ENCODE measurements at places on chromosomes 6 and 20.

GRCh38 chr6:19851241-19852089, 14.3 kb downstream of the ID4 start:
- no peak for DNase-seq

DNA sequence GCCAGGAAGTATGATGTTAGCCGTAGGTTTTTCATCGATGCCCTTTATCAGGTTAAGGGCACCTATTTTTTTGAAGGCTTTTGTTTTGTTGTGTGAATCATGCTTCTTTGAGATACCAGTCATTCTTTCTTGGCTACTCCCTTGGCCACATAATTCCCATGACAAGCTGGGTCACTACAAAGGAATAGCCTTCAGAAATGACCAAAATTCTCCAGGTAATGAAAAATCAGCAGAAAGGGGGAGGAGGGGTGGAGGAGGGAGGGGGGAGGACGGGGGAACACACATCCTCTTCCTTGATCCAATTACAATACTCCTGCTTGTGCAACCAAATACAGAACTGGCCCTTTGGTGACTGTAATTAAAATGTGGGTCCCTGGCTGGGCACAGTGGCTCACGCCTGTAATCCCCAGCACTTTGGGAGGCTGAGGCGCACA, 21.7 kb upstream of the TGM2 start:
- no peak for DNase-seq

DNA sequence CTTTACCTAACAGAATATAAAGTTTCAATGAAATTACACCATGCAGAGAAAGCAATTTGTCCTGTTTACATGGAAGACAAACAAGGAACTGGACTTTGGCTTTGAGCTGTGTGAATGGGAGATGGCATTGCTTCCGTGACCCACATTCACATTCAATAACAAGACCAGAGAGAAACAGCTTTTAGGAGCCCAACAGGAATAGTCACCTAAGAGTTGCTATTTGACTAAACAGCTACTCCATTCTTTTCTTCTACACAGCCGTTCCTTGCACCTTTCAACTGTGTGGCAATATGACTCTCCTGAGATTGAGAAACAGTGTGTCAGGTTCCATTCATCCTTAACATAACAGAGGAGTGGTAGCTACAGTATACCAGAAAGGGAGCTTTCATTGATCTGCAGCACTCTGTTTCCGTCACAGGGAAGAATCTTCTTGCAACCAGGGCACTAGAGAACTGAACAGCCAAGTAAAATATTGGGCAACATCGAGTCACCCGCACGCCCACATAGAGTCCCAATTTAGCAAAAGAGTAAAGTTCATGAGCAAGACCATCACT, 355.1 kb downstream of the HAO1 start:
- DNase-seq = no peak

DNA sequence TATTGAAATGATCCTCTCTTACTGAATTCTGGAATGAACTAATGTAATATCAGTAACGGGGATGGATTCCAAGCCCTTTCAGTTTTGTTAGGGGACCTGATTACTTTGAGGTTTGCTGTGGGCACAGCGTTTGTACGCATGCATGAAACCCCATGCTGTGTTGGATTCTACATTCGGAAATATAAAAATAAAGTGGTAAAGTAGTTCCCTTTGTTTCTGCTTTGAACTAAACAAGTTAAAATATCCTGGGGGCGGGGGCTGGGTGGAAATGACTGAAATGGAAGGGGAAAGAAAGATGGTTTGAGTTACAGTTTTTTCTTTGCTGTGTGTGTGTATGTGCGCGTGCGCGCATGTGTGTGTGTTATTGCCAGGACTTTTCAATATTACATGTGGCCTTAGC, 196.5 kb upstream of the OPRM1 start:
- no peak for DNase-seq

DNA sequence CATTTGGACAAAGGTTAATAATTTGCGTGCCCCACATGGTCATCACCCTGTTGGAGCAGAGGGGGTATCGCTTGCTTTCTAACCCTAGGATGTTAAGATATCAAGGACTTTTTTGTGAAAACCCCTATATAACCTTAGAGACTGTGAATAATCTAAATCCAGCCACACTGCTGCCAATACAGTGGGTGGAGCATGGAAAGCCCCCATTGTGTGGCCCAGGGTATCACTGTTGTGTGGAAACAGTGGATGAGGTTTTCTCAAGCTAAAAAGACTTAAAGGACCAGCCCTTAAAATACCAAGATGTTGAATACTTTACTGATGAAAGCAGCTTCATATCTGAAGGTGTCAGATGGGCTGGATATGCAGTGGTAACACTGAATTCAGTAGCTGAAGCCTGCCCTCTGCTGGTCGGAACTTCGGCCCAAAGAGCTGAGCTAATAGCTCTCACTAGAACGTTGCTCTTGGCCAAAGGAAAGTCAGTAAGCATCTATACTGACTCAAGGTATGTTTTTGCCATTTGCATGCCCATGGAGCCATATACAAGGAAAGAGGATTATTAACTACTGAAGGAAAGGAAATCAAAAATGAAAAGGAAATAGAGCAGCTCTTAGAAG, 695.2 kb downstream of the PHF3 start:
- DNase-seq = no peak

DNA sequence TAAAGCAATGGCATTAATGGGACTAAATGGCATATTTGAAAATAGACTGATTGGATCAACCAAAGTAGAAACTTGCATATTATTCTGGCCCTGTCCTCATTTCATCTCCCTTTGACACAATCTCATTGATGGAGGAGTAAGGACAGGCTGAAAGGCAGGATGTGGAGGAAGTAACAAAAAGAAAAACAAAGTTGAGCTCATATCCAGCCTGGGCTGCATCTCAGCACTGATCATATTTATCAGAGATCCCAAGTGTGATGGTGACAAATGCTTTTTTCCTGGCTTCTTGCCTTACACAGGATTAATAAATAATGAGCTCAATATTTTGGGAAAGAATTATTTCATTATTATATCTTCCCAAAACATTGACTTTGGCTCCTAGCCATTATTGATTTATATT, 622.7 kb downstream of the CD109 start:
- DNase-seq = no peak

- no peak for DNase-seq
Measured at GRCh38 chr6:37005061-37005810, at the start of gene FGD2. Gene FGD2 (plus strand): TSS chr6:37005655. CDS start chr6:37005818, 163 bp downstream.

- no peak for DNase-seq
Measured at GRCh38 chr6:31547727-31548543, 527 bp downstream of the NFKBIL1 start.

DNA sequence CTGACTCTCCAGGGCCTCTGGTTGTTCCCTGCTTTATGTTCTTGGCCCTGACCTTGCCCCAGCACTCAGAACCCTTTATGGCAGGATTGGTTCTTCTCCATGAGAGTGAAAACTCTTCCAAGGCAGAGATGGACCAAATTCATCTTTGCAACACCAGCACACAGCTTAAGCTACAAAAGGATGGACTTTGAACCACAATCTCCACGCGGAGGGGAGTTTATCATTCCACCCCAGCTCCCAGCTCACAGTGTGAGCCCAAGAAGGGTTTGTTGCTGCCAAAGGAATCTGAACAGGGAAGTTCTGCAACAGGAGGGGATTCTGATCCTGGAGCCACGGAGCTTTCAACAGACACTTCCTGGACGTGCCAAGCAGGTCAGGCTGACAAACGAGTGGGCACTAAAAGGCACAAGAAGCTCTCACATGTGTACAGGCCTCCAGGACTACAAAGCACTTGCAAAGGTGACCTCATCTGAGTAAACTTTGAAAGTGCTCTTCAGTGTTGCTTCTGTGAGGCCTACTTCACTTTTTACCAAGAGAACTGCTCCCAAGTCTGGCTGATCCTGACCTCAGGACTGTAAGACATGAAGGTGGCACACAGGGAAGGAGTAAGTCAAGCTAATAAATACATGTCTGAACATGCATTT, 8.9 kb downstream of the FITM2 start:
- no peak for DNase-seq

DNA sequence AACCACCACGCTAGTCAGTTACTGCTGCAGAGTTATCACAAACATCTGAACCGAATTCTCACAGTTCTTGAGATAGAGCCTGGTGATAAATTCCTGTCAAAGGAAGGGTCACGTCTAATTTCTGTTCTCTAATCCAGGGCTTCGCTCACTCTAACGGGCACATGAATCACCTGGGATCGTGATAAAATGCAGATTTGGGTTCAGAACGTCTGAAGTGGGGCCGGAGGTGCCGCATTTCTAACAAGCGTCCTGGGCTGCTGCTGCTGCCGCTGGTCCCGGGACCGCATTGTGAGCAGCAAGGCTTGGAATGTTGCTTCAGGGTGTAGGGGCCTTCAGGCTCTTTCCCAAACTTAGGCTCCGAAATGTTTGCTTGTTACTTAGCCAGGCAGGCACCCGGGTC, 264.1 kb downstream of the CDC5L start:
- no peak for DNase-seq

GRCh38 chr6:389622-390021, 1.9 kb upstream of the IRF4 start:
- no peak for DNase-seq

- no peak for DNase-seq
Measured at GRCh38 chr6:146803601-146804000, 204.8 kb downstream of the ADGB start.

DNA sequence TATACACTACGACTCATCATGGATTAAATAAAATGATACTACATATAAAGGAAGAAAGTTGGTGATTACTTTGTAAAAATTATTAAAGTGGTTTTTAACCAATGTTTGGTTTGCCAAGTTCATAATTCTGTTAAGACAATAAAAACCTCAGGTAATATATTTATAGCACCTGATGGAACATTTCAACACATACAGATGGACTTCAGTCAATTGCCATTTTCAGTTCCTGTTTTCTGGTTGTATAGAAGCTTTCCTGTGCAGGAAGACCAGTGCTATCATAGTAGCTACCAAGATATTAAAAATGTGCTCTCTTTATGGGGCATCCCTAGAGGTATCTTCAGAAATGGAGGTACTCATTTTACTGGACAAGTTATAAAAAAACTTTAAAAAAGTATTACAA, 1686.4 kb downstream of the GRIK2 start:
- no peak for DNase-seq

GRCh38 chr20:17610566-17611289, 40.9 kb downstream of the DSTN start:
- peak; percentile 40 for DNase-seq

GRCh38 chr20:43161716-43162115, 28.0 kb downstream of the PTPRT start:
- DNase-seq = no peak

DNA sequence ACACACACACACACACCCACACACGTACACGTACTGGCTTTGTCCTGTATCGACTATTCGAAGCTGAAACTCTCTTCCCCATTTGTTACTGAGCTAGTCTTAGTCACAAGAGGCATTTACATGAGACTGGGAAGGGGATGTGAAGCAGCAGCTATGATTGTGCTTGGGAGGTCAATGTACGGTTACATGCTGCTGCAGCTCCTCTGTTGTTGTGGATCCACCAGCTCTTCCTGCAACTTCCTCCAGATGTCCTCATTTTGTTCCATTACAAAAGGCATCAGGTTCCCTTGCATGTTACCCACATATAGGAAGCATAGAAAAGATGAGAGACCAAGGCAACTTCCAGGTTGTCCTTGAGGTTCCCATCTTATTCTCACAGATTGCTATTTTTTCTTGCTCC, 612.4 kb upstream of the IMPG1 start:
- DNase-seq = no peak

GRCh38 chr20:34163307-34163706, 51.3 kb upstream of the EIF2S2 start:
- no peak for DNase-seq

DNA sequence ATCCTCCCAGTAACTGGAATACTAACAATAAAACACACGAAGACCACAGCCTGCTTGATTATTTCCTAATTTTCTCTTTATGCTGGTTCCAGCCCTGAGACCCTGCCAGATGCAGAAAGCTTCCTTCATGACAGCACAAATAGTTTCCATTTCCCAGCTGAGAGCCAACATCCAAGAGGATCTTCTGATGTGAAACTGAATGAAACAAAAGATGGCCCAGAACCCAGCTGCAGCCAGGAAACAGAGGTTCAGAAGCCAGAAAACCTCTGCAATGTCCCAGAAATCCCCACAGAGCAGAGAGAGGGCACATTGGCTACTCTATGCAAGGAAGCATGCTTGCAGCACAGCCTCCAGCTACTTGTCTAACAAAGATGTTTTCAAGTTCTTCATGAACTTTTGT, 61.8 kb upstream of the PLEKHG1 start:
- no peak for DNase-seq

DNA sequence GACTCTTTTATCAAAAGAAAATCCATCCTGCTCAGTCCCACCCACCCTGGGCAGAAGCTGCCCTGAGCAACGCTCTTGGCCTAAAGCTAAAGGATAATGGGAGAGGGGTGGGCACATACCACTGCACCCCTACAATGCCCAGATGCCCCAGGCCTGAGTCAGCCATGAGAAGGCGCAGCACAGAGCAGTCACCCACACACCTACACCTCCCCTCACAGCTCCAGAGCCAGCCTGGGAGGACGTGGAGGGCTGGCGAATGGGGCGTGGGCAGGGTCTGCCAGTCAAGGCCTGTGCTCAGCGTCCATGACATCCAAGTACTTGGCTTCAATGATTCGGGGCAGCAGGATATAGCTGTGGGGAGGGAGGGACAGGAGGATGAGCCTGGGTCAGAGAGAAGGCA, 11.5 kb downstream of the SLC4A11 start:
- no peak for DNase-seq

- no peak for DNase-seq
Measured at GRCh38 chr6:93453956-93454355, 34.6 kb upstream of the EPHA7 start.

- no peak for DNase-seq
Measured at GRCh38 chr6:118784641-118785164, 109.2 kb upstream of the ASF1A start.

GRCh38 chr6:119349361-119350201, at the start of gene MAN1A1:
Gene MAN1A1 (minus strand): TSS chr6:119349761. CDS start chr6:119349065, 696 bp downstream.
- peak; percentile 80 for DNase-seq

GRCh38 chr6:120675886-120676285, 658.4 kb downstream of the TBC1D32 start:
- no peak for DNase-seq

- DNase-seq = no peak
Measured at GRCh38 chr6:4271761-4272470, 136.5 kb upstream of the ECI2 start.

Data from effector CD4-positive, alpha-beta T cell (primary cell).